Body of pancreas (tissue), 4 donors: ENCODE measurements at places on chromosomes 6 and 20.

- peak overlapping the region; percentile 74 for H3K27ac ChIP-seq
- no peak for DNase-seq
- H3K36me3 ChIP-seq, result no peaks in the 10 kb centered on the region
- H3K27me3 ChIP-seq, result no peaks in the 10 kb centered on the region
- peaks cover 13% of the 10 kb centered on the region for H3K4me1 ChIP-seq
These were observed 404 bp downstream of the CEP162 start for GRCh38 chr6:84227044-84227433.

DNA sequence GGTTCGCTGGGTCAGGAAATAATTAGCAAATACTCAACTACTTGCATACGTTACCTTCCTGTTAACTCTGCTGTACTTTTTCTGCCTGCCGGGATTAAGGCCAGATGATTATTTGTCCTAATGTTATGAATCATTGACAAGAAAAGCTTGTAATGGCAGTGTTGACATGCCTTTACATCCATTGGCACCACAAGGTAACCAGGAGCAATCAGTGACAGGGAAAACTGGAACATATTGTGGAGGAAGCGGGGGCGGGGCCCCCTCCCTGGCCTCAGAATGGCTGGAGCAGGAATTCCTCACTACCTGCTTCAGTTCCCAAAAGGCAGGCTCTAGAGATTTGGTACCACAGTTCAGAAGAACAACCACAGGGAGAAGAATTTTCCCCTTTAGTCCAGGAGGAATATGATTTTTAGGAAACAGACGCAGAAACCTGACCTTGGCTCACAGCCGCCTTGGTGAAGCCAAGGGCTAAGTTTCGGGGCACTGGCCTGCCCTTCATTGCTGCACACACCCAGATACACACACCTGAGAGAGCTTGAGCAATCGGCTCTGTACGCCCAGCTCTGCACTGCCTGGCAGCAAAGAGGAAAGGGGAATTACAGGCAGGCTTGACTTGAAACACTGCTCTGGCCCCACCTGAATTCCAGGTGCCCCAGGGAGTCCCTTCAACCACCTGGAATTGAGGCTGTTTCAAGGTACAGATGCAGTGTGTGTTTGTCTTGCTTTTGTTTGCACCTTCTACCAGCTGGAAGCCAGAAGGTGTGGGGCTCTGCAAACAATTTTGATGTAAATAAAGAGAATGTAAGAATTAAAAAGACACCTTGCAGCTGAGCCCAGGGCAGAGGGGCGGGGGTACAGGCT lies 89.8 kb downstream of the MYB start:
- no peaks in the 10 kb centered on the region for H3K27me3 ChIP-seq
- H3K4me3 ChIP-seq, result no peak overlapping the region
- H3K27ac ChIP-seq, result peak overlapping the region; percentile 81
- peak; percentile 72 for DNase-seq

DNA sequence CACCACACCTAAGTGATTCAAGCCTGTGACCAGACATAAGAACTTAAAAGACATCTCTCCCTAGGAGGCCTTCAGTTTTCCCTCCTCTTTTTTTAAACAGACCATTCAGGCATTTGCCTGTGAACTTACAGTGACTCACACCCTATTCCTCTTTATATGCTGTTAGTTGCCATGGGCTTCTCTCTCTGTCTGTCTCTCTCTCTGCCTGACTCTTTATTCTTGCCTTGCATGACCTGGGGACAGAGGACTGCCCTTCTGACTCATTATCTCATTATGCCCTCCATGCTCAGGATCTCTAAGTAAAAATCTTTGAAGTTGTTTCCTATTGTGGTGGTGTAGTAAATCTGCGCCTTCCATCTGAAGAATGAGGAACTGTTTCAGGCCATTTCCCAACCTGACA lies 442.2 kb upstream of the MAN1A1 start:
- H3K4me1 ChIP-seq, result no peaks in the 10 kb centered on the region
- H3K27ac ChIP-seq, result no peak overlapping the region
- DNase-seq, result no peak
- H3K36me3 ChIP-seq, result no peaks in the 10 kb centered on the region
- H3K4me3 ChIP-seq, result no peak overlapping the region

GRCh38 chr6:34904990-34905613 lies 16.0 kb downstream of the ANKS1A start:
- no peak overlapping the region for H3K27ac ChIP-seq
- peaks cover 42% of the 10 kb centered on the region for H3K4me1 ChIP-seq
- H3K27me3 ChIP-seq, result no peaks in the 10 kb centered on the region
- no peak for DNase-seq
- no peaks in the 10 kb centered on the region for H3K36me3 ChIP-seq
- H3K4me3 ChIP-seq, result no peak overlapping the region

DNA sequence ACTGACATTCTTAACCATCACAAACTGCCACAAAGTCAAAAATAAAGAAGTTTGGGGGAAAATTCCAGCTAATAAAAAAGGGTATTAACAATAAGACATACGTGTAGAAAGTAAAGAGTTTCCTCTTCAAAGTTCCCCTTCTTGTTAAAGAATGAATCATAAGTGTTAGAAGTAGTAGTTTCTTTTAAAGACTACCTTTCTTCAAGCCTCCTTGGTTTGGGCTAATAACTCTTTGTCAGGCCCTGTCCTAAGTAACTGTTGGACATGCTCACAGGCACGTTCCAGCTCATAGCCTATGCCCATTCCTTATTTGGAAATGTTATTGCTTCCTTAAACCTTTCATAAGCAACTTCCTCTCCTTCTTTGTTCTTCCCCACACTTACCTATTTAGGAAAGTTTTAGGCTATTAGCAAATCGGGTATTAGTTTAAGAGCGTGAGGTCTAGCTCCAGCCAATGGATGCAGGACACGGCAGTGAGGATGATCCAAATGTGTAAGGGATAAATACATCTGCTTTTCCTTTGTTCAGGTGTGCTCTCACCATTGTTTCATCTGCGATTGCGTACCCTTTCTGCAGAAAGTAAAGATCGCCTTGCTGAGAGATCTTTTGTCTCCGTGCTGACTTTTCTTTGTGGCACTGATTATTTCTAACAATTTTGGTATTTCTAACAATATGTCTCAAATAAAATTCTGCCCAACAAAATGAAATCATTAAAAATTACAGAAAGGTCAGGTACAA lies 64.9 kb downstream of the CHD6 start:
- no peaks in the 10 kb centered on the region for H3K4me1 ChIP-seq
- no peak overlapping the region for H3K27ac ChIP-seq
- no peak for DNase-seq
- no peak overlapping the region for H3K4me3 ChIP-seq
- H3K36me3 ChIP-seq, result no peaks in the 10 kb centered on the region

DNA sequence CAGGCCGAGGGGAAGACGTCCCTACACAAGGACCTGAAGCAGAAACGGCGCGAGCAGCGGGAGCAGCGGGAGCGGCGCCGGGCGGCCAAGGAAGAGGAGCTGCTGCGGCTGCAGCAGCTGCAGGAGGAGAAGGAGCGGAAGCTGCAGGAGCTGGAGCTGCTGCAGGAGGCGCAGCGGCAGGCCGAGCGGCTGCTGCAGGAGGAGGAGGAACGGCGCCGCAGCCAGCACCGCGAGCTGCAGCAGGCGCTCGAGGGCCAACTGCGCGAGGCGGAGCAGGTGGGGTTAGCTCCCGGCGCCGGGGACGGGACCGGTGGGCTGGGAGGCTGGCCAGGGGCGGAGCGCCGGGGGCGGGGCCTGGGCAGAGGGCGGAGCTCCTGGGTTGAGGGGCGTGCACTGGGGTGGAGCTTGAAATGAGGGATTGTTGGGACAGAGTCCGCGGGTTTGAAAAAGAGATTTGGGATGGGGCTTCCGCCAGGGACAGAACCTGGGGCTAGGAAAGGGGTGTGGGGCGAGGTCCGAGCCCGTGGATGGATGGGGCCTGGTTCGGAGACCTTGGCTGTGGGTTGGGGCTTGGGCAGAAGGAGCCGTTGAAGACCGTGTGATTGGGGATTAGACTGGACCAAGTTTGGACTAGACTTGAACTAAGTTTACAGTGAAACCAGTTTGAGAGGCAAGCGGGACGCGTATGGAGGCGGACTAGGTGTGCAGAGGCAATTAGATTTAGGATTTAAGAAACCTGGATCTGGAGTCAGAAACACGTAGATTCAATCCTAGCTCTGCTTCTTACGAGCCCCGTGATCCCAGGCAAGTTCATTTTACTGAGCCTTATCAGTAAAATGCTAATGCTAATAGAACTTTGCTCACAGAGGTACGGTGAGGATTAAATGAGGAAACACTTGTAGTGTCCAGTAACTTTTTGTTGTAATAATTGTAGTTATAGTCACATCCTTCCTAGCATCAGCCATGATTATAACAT lies 20.9 kb downstream of the DEF6 start:
- peaks cover 2% of the 10 kb centered on the region for H3K36me3 ChIP-seq
- H3K4me3 ChIP-seq, result no peak overlapping the region
- peaks cover 12% of the 10 kb centered on the region for H3K4me1 ChIP-seq
- no peaks in the 10 kb centered on the region for H3K27me3 ChIP-seq

DNA sequence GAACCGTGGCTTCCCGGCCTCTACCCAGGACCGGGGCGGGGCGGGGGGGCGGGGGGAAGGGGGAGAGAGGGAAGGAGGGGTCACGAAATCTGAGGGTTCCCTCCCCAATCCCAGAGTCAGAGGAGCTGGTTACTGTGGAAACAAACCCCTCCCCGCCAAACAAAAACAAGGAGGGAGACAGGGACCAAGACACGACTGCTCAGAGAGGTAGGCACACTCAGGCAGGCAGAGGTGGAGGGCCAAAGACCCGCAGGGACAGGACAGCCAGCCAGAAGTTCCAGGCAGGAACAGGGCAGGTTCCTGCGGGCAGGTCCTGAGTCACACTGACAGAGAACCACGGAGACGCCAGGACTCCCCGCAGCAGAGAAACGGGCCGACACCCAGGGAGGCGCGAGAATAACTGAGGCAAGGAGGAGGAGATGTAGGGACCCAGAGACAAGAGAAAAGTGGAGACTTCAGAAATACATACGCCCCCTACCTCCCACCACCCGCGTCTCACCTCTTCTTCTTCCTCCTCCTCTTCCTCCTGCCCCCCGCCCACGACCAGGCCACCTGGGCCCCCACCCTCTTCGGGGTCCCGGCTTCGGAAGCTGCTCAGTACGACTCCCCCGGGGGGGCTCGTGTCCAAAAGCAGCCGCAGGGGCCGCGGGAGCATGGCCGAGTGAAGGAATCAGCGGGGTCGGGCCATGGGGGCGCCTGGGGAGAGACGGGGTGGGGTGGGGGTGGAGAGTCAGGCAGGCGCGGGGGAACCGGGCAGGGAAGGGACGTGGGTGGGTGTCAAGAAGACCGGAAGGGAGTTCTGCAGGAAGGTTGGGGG lies 578 bp downstream of the RGL2 start:
- DNase-seq, result peak; percentile 62
- H3K36me3 ChIP-seq, result no peaks in the 10 kb centered on the region
- peak overlapping the region; percentile 88 for H3K27ac ChIP-seq
- H3K4me3 ChIP-seq, result peak overlapping the region; percentile 85
- H3K27me3 ChIP-seq, result no peaks in the 10 kb centered on the region

DNA sequence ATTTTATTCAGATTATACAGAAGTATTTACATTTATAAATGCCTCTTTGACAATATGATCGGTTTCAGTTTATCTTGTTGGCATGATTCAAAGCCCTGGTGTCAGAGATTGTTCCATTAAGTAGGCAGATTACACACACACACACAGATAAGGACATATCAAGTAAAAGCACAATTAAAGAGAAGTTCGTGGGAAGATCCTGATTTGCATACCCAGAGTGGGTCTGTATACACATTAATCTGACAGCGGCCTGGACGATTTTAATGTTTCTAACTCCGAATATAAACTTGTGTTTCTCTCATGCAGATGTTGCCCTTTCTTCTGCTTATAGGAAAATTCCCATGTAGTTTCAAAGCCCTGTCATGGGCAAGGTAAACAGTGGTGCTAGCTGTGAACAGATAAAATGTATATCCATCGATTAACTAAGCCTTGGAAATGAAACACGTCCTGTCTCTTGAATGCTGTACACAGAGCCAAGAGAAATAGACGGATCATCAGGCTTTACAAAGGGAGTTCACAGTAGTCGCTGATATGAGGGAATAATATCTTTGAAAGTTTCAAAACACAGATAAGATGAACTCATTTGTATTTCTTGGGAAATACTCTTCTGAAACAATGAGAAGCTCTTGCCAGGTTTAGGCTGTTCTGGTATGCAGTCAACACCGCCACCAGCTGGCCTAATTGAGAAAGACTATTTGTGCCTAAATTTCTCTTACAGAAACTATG lies 108.2 kb upstream of the GMDS start:
- H3K4me1 ChIP-seq, result peaks cover 18% of the 10 kb centered on the region
- H3K27me3 ChIP-seq, result no peaks in the 10 kb centered on the region
- DNase-seq, result peak; percentile 83
- no peaks in the 10 kb centered on the region for H3K36me3 ChIP-seq
- peak overlapping the region; percentile 38 for H3K27ac ChIP-seq
- H3K4me3 ChIP-seq, result no peak overlapping the region

GRCh38 chr20:62244644-62245108 lies 6.4 kb downstream of the OSBPL2 start:
- peak; percentile 94 for DNase-seq
- H3K4me3 ChIP-seq, result no peak overlapping the region
- peak overlapping the region; percentile 88 for H3K27ac ChIP-seq
- no peaks in the 10 kb centered on the region for H3K36me3 ChIP-seq

DNA sequence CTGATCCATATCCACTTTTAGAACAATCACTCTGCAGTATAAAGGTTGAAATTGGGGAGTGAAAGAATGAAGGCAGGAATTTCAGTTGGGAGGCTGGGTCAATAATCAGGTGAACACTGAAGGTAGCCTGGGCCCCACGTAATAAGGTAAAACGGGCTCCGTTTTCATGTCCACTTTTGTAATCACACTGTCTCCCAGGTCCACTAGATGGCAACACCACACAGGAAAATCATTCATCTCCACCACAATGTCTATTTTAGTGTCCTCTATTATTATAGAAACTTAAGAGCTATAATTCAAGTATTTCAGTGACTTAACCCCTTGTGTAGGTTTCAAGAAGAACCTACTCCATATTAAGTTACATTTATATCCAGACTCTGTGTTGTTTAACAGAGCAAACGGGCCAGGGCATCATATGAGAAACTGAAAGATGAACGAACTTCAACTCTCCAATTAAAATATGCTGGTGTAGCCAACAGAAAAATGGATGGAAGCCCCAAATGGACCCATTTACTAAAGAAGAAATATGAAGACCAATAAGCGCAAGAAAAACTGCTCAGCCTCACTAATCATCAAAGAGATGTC lies 45.9 kb upstream of the MC3R start:
- H3K27me3 ChIP-seq, result no peaks in the 10 kb centered on the region
- H3K4me1 ChIP-seq, result no peaks in the 10 kb centered on the region
- H3K36me3 ChIP-seq, result no peaks in the 10 kb centered on the region

GRCh38 chr20:32201977-32202363 lies 5.6 kb downstream of the PLAGL2 start:
- DNase-seq, result no peak
- H3K27me3 ChIP-seq, result no peaks in the 10 kb centered on the region
- peaks cover 68% of the 10 kb centered on the region for H3K4me1 ChIP-seq
- no peak overlapping the region for H3K4me3 ChIP-seq
- H3K36me3 ChIP-seq, result peaks cover 4% of the 10 kb centered on the region

GRCh38 chr6:51857134-51857533 lies 230.3 kb downstream of the PKHD1 start:
- no peak for DNase-seq
- no peaks in the 10 kb centered on the region for H3K27me3 ChIP-seq
- no peaks in the 10 kb centered on the region for H3K36me3 ChIP-seq
- H3K4me1 ChIP-seq, result peaks cover 11% of the 10 kb centered on the region
- no peak overlapping the region for H3K27ac ChIP-seq
- no peak overlapping the region for H3K4me3 ChIP-seq

GRCh38 chr6:18022398-18023231 lies 35.2 kb upstream of the KIF13A start:
- H3K36me3 ChIP-seq, result no peaks in the 10 kb centered on the region
- H3K27ac ChIP-seq, result no peak overlapping the region
- H3K27me3 ChIP-seq, result no peaks in the 10 kb centered on the region
- H3K4me3 ChIP-seq, result no peak overlapping the region
- DNase-seq, result no peak
